ENCODE measurements at places on chromosomes 5 and 9.

DNA sequence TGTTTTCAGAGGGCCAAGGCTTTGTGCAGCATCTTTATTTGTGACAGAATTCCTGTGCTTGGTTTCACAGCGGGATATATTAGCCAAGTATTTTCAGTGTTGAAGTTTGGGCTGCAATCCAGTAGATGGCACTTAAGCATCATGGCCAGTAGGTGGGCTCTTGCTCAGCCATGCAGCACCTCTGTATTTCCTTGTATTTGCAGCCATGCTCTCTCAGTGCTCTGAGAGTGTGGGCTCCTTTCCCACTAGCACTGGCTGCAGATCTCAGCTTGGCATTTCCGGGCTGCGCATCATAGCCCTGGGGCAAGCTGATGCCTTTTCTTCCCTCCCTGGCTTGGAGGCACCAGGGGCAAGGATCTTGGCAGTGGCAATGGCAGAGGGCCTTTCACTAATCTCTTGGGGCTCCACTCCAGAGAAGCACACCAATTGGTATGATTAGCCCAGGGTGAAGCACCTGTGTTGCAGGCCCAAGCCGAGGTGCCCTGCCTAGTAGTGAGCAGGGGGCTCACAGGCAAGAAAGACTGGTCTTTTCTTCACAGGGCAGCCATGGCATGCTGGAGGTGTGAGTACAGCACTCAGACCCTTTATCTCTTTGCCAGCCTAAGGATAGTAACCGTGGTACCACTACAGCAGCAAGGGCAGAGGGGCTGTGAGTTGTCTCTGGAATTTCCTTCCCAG lies 48.3 kb downstream of the SLCO6A1 start:
- peak; percentile 6 for DNase-seq

GRCh38 chr5:157593052-157593757 lies 17.6 kb upstream of the ADAM19 start:
- DNase-seq, result no peak

DNA sequence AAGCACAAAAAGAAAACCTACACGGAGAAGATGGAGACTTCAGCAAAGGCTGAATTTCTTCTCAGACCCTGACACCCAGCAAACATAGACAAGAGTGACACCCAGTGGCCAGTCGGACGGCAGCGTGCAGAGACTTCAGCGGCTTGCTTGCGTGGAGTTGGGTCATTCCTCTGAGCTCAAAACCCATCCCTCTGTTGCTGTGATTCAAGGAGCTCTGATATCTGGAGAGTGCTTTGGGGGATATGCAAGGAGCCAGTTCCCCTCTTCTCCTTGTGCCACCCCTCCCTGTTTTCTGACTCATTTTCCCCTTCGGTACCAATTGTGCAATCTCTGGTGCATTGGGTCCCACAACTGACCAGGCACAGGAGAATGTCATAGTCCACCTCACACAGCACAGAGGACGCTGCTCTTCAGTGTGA lies 27.5 kb downstream of the SH3TC2 start:
- DNase-seq, result peak; percentile 89

DNA sequence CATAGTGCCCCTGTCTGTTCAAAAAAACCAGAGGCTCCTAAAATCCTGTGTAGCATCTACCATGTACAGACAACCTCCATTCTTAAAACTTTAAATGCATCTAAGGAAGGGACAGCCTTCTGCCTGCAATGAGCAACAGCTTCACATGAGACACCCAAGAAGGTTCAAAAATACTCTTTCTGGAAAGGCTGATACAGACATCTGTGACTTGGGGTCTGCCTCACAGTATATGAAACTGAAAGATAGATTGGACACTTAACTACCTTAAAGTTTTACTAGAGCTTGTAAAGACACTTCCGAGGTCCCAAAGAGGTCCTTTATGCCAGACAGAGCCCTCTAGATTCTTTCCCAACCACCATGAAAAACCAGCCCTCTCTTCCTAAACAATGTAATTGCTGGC lies 28.2 kb upstream of the CATSPER3 start:
- DNase-seq, result no peak

DNA sequence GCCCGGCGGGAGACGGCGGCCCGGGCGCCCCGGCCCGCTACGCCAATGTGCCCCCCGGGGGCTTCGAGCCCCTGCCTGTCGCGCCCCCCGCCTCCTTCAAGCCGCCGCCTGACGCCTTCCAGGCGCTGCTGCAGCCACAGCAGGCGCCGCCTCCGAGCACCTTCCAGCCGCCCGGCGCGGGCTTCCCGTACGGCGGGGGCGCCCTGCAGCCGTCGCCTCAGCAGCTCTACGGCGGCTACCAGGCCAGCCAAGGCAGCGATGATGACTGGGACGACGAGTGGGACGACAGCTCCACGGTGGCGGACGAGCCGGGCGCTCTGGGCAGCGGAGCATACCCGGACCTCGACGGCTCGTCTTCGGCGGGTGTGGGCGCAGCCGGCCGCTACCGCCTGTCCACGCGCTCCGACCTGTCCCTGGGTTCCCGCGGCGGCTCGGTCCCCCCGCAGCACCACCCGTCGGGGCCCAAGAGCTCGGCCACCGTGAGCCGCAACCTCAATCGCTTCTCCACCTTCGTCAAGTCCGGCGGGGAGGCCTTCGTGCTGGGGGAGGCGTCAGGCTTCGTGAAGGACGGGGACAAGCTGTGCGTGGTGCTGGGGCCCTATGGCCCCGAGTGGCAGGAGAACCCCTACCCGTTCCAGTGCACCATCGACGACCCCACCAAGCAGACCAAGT lies 723 bp downstream of the SNX18 start:
- DNase-seq, result peak; percentile 66

GRCh38 chr9:96236854-96237550 lies 65.0 kb downstream of the HSD17B3 start:
- DNase-seq, result no peak

DNA sequence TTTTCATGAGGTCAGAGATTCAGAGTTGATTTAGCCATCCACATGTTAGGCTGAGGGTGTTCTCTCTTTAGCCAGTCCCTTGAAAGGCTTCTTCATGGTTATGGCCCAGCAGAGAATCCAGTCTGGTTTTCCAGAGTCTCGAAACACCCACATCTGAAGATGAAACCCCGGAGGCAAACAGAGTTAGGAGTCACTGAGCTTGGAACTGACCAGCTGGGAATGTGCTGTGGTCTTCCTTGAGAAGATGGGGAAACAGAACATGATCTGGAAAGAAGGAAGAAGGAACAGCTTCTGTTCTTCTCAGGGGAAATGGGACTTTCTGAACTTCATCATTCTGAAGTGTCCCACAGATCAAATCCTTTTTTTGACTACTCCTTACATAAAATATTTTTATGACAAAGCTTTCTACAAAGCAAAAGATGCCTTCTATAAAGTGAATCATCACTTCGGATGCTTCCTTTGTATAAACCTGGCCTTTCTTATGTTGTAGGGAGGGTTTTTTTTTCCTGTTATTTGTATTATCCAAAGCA lies 45.4 kb downstream of the ZNF618 start:
- no peak for DNase-seq

GRCh38 chr9:131616983-131617604 lies 71.8 kb downstream of the PRRT1B start:
- DNase-seq, result no peak

DNA sequence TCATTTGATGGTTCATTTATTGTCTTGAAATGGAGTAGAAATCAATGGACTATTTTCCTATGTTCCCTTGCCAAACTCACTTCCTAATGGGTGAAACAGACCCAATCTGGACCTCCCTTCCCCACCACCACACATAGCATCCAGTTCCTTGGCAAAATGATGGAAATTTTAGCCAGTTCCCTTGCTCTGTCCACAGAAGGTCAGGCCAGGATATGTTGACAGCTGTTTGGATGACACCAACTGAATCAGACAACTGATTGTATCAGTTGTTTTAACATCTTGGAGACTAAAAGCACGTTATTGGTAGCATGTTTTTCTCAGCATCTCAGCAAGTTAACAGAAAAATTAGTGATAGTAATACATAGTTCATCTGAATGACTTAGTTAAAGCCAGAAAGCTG lies 534.8 kb downstream of the PSAT1 start:
- DNase-seq, result no peak

DNA sequence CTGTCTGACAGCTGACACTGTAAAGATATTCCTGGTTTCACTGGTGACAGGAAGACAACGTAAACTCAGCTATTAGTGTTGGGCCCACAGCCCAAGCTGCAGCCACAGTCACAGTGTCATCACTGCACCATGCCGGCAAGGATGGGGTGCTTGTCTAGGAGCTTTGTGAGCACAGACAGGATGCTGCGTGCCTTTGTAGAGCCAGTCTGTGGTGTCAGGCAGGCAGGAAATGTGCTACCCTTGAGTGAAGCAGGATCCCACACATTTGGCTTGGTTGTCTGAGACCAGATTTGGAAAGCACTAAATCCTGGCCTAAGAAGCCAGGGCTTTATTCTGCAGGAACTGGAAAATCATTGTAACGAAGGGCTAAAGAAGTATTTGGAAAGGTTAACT lies 121.6 kb upstream of the ADAMTS16 start:
- no peak for DNase-seq

GRCh38 chr9:95512709-95513095 lies 4.1 kb downstream of the PTCH1 start:
- peak; percentile 30 for DNase-seq

DNA sequence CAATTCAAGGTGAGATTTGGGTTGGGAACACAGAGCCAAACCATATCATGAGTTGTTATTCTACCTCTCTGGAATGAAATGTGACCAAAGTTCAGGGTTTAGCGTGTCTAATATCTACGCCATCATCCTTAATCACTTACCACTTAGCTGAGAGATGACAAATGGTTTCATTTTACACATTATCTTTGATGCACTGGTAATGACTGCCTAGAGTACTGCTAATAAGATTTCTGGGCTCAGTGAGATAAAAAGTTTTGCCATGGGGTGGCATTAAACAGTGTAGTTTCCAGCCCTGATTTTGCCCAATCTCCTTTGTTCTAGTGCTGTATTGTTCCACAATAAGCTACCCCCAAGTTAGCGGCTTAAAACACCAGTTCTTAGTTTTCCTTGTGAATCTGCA lies 367.2 kb downstream of the MLLT3 start:
- no peak for DNase-seq

- DNase-seq, result no peak
Observed at GRCh38 chr9:90365666-90366065, 277.0 kb downstream of the DIRAS2 start.

GRCh38 chr5:34037726-34038125 lies 5.3 kb downstream of the C1QTNF3 start:
- no peak for DNase-seq

- DNase-seq, result no peak
Observed at GRCh38 chr9:87035879-87036278, 88.6 kb upstream of the GAS1 start.

GRCh38 chr9:79883073-79883645 lies 311.4 kb downstream of the TLE4 start:
- DNase-seq, result peak; percentile 59

Data from hematopoietic multipotent progenitor cell treated with erythropoietin and hydrocortisone succinate and interleukin-3 and kit ligand, for 6 days (in vitro differentiated cells).